HT-29 (cell line): ENCODE measurements at places on chromosomes 11 and 22.

- DNase-seq = no peak
Observed at GRCh38 chr11:77171885-77172665, 44.0 kb downstream of the MYO7A start.

- DNase-seq = no peak
Observed at GRCh38 chr11:88709567-88709966, 356.2 kb downstream of the GRM5 start.

- DNase-seq = no peak
Observed at GRCh38 chr11:12105471-12105870, 4.9 kb upstream of the MICAL2 start.

GRCh38 chr11:64101461-64101860, 64.5 kb downstream of the MACROD1 start:
- no peak for DNase-seq

DNA sequence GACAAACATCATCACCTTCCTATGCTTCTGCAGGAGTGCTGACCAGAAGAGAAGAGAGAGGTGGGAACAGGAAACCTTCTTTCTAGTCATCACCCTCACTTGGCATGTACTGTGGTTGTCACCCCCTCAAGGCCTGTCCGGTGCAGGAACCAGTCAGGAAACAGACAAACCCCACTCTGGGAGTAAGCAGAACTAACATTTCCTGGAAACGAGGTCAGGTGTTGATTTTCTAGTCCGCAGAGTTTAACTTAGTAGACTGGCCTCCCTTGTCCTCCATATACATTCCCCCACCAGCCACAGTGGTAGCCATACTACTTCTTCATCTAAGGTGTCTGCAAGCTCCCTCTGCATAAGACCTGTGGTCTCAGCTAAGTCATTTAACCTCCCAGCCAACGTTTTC, 80.7 kb upstream of the NCAM1 start:
- no peak for DNase-seq

GRCh38 chr11:101264306-101264705, 134.7 kb upstream of the PGR start:
- no peak for DNase-seq

GRCh38 chr11:27456140-27456794, 16.3 kb downstream of the LGR4 start:
- DNase-seq = peak; percentile 61

DNA sequence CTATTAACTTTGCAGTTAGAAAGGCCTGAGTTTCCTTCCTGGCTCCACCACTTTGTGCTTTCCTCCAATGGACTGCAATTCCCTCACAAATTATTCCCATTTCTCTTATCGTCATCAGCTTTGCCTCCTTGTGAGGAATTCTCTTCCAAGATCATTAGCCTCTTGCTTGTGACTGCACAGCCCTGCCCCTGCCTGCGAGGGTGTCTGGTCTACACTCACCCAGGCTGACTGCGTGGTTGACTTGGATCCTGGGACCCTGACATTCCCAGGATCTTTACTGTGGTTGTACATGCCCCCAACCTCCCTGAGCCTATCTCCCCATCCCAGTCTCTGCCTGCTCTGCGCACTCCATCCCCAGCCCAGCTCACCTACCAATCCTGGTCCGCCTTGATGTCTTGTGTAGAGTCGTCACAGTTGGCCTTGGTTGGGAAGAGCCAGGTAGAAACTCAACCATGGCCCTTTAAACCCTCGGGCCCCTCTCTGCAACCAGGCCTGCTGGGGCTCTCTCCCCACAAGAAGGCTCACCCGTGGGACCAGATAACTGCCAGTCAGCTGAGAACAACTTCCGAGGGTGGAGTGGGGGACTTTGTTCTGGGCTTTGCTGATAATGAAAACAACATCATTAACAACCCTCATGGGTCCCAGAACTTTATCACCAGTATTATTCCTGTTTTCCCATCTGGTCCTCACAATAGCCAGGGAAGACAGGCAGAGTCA, at the start of gene OR2AT4:
OR2AT4 (minus strand) TSS at position 421 of the 717 bp plus-strand sequence.
- no peak for DNase-seq

- DNase-seq = peak; percentile 59
Observed at GRCh38 chr22:43142880-43143562, at the start of gene MCAT. Gene MCAT (minus strand): TSS chr22:43143398. CDS start chr22:43143348, 50 bp downstream.

- no peak for DNase-seq
Observed at GRCh38 chr22:43711681-43712080, 100.4 kb downstream of the EFCAB6 start.

DNA sequence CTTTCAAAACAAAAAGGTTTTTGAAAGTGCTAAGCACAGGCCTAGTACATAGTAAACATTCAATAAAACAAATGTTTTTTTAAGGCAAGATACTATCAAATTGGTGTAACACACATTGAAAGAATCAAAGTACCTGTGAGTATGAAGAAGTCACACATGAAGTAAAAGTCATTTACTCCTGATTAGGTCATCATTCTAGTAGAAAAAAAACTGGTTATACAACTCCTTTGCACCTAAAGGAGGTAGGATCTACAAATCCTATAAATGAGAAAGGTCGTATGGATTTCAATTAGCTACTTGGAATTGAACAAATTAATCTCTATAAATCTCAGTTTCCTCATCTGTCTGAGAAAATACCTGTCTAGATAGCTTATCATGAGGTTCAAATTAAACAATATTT, 80.8 kb downstream of the SIK3 start:
- no peak for DNase-seq

- DNase-seq = no peak
Observed at GRCh38 chr11:5940748-5941147, 1.3 kb upstream of the OR56A3 start.

DNA sequence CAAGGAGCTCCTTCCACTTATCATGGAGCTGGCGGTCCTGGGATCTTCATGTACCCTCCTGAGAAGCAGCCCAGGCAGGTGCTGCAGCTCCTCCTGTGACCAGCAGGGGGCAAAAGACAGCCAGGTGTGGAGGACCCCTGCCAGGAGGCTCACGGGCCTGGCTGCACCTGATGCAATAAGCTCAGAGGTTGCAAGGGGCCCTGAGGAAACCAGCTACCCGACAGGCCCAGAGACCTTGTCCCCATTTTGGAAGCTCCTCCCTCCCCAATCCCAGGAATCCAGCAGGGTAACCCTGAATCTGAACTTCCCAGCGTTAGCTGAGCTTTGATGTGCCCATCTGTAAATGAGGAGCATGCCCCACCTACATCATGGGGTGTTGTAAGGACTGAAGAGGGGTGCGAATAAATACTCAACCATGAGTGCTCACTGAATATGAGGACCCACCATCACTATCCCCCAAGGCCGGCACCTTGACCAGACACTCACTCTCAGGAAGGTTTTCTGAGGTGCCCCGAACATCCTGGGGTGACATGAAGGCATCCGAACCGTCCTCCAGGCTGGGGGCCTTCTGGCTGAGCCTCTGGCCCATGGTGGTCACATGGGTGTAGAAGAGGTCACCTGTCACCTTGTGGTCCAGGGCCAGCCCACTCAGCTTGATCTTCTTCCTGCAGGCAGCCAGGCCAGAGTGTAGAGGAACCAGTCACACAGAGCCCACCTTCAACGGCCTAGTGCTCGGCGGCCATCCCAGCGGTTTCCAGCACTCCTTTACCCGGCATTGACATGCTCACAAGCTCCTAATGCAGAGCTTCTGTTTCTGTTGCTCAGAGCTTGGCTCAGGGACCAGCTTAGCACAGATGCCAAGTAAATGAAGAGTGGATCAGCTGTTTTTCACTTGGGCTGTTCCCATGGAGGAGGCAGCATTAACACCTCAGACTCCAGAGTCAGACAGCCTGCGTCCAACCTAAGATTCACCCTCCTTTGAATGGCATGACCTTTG, 21.7 kb downstream of the SLC43A1 start:
- DNase-seq = peak; percentile 87

- DNase-seq = no peak
Observed at GRCh38 chr22:20551805-20552442, 44.5 kb downstream of the MED15 start.

DNA sequence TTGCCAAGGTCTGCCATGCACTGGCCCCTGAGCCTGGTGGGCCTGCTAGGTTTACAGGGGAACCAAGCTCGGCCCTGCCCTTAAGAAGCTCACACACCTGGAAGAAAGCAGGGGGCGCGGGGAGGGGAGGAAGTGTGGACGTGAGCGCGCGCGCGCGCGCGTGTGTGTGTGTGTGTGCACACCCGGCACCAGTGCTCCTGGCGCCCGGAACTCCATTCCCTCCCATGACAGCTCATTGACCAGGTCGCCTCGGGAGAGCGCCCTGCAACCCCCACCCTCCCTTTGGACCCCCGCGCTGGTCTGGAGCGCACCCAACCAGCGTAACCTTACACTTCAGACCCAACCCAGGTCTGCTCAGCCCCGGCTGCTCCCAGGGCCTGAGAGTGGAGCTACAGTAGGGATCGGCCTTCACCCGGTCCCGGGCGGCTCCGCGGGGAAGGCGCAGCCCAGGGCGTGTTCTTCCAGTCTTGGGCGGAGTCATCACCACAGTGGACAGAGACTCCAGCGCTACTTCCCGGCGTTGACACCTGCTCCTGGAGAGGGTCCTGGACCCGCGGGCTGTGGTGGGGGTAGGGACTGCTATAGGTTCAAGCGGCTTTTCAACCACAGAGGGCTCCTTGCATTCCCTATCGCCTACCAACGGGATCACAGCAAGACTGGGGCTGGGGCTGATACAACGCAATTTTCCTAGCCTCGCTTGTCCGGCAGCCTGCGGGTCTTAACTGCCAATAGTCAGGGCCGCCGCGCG, 1.5 kb downstream of the GALNT18 start:
- peak; percentile 21 for DNase-seq

DNA sequence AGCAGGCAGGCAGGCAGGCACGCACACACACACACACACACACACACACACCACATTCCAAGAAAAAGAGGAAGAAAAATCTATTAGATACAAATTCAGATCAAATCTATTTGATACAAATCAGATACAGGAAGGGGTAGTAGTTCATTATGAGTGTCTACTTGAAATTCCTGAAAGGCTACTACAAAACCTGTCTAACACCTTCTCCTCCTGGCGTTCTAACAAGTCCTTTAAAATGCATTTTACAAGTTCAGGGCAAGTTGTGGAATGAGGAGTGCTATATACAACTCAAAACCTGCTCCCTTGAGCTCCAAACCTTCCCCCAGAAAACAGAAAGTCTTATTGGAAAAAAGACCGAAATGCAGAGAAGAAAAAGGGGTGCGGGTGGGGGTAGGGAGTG, 476 bp downstream of the ARHGAP32 start:
- DNase-seq = peak; percentile 84

- DNase-seq = no peak
Observed at GRCh38 chr11:131185915-131186314, 184.5 kb upstream of the NTM start.

GRCh38 chr22:28282405-28283067, 363.5 kb upstream of the PITPNB start:
- DNase-seq = no peak

DNA sequence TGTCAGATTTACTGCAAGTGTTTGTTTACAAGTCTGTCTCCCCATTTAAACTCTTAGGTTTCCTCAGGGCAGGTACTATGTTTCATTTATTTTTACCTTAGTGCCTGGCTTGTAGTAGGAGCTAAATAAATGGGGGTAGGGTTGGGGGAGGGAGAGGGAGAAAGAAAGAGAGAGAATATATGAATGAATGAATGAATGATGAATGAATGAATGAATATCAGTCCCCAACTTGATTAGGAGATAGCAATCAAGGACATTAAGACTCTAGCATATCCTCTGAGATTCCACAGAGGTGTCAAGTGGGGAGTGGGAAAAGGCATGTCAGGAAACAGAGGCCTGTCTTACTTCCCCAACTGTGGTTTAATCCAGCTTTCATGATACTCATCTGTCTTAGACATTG, 83.2 kb downstream of the ME3 start:
- DNase-seq = no peak

DNA sequence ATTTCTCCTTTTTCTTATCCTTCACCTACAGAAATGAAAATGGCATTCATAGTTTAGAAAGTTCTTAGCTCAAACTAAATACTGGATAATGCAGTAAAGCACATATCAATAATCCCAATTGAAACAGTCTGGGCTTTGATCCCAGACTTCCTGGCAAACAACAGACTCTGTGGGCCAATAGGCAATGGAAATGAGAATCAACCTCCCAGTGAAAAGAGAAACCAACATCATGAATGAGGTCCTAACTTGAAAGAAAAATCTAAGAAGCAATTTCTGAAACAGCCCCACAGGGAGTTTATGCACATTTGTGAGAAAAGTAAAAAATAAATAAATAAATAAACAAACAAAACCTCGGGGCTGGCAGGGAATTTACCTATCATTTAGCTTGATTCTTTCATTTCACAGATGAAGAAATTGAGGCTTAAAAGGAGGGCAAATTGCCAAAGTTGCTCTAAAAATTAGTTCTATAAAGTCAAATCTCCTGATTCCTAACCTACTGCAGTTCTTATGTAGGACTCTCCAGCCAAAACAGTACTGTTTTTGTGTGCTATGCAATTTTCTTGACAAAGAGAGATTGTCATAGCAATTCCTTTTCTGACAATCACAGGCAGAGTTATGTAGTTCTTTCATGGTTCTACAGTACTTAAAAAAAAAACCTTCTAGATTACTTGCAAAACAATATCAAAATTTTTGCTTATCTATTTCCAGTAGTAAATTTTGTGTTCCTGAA, 265.8 kb downstream of the GRM5 start:
- DNase-seq = no peak

DNA sequence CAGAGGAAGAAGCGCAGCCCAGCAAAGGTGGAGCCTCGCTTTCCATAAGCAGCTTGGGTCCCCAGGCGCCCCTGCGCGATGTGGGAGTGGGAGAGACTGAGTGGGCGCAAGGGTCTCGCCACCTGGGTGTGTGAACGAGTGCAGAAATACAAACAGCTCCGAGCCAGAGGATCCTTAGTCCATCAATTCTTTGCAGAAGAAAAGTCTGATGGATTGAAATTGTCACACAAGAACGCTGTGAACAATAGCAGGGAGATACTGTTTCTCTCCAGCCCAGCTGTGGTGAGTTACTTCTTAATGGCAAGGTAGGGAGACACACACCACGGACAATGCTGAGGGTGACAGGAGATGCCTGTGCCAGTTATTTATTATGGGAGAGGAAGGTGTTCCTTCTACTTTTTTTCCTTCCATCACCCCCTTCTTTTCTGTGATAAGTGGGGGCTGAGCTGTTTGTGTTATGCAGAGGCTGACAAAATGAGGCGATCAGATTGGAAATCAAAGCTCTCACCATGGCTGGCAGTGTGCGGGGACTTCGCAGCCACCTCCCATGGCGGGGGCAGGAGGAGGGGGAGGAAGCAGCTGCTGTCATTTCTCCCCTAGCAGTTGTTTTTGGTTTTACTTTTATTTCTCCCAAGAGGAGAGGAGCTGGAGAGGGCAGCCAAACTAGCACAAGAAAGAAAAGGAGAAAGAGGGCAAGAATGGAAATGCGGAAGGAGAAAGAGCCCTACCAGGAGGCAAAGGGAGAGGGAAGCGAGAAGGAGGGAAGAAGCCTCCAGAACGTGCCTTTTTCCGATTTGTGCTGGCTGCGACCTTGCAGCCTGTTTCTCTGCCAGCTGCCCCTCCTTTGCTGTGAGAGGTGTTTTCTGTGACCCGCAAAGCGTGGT, 755.8 kb downstream of the NTM start:
- no peak for DNase-seq
